ENCODE measurements at places on chromosomes 6 and 20.
A peak's percentile ranks its signal among the peaks of the same experiment; 100 is the strongest.

- H3K4me3 ChIP-seq: no peak overlapping the region
- no peaks in the 10 kb centered on the region for H3K4me1 ChIP-seq
- peak; percentile 26 for DNase-seq
- no peak overlapping the region for H3K27ac ChIP-seq
- no peaks in the 10 kb centered on the region for H3K36me3 ChIP-seq
Observed at GRCh38 chr6:85747666-85748065, 105.0 kb upstream of the SYNCRIP start.

DNA sequence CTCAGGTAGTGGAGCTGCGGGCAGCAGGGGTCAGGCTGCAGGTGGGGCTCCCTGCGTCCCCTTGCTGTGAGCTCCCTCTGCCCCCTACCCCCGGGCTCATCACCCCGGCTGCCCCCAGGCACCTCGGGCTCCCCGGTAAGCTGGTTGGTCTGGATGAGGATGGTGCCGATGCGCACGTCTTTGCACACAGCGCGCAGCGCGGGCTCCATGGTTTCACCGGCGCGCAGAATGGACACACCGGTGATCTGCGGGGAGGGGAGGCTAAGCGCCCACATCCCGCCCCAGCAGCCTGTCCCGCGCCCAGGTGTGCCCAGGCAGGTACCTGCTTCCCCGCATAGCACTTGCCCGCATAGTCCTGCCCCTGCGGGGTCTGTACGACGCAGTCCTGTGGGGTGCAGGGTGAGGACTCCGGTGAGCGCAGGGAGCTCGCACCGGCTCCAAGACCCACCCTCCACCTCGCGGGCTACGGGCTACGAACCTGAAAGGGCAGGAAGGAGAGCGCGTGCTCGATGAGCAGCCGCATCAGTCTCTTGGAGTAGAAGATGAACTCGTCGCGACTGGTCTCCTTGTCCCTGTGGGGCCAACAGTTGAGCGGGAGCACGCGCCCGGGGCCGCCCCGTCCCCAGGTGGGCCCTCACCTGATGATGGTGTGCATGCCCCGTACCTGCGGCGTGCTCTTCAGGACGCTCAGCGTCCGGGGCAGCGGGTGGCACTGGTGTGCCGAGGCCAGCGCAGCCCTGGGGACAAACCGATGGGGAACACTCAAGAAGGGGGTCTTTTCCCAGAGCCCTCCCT, 15.5 kb downstream of the UCKL1 start:
- no peak for DNase-seq
- H3K4me1 ChIP-seq: peaks cover 42% of the 10 kb centered on the region
- peak overlapping the region; percentile 80 for H3K27ac ChIP-seq
- H3K27me3 ChIP-seq: no peaks in the 10 kb centered on the region
- no peak overlapping the region for H3K4me3 ChIP-seq

- H3K4me3 ChIP-seq: no peak overlapping the region
- no peaks in the 10 kb centered on the region for H3K36me3 ChIP-seq
- H3K27ac ChIP-seq: no peak overlapping the region
Observed at GRCh38 chr6:40054602-40055001, 120.3 kb upstream of the MOCS1 start.

GRCh38 chr20:64044484-64045247, 4.8 kb downstream of the SOX18 start:
- no peak overlapping the region for H3K27ac ChIP-seq
- H3K4me1 ChIP-seq: peaks cover 41% of the 10 kb centered on the region
- no peak for DNase-seq

- H3K4me3 ChIP-seq: no peak overlapping the region
- H3K4me1 ChIP-seq: peaks cover 18% of the 10 kb centered on the region
- peaks cover 80% of the 10 kb centered on the region for H3K36me3 ChIP-seq
- H3K27me3 ChIP-seq: no peaks in the 10 kb centered on the region
- no peak overlapping the region for H3K27ac ChIP-seq
Observed at GRCh38 chr20:504632-505075, 38.9 kb downstream of the CSNK2A1 start.

DNA sequence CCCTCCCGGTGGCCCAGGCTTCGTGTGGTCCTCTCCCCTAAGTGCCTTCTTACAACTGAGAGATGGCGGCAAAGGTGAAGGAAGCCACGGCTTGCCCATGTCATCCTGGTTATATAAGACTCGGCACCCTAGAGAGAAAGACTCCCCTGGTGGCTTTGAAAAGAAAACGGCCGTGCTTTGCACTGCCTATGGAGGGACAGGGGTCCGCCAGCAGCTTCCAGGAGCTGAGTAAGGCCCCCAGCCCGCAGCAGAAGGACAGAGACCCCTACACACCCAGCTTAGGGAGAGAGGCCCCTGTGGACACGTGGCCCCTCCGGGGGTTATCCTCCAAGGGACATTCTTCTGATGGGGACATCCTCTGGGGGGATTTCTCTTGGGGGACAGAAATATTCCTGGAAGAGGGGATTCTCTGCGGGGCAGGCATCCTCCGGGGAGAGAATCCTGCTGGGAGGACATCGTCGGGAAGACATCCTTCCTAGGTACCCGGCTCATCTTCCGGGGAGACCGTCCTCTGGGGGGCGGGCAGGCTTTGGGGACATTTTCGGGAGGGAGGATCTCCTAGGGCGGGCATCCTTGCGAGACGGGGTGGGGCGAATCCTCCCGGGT, 511 bp upstream of the OGFR start:
- H3K27ac ChIP-seq: peak overlapping the region; percentile 94
- DNase-seq: no peak
- no peaks in the 10 kb centered on the region for H3K27me3 ChIP-seq
- peaks cover 41% of the 10 kb centered on the region for H3K4me1 ChIP-seq
- H3K36me3 ChIP-seq: peaks cover 31% of the 10 kb centered on the region

- H3K36me3 ChIP-seq: no peaks in the 10 kb centered on the region
- DNase-seq: no peak
- H3K4me3 ChIP-seq: no peak overlapping the region
- H3K4me1 ChIP-seq: peaks cover 10% of the 10 kb centered on the region
Observed at GRCh38 chr20:51918561-51918960, 116.2 kb upstream of the SALL4 start.

DNA sequence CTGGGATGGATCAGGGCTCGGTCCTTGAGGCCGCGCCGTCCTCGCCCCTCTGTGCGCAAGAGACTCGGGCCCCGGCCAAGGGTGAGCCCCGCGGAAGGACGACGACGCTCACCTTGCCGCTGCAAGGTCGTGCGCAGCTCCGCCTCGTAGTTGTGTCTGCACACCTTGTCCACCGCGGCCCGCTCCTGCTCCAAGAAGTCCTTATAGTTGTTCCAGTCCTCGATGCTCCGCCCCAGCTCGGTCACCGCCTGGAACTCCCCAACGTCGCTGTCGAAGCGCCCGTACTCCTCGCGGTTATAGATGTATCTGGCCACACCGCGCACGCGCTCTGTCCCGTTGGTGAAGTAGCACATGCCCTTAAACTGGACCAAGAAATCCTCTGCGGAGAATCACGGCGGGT, 1.8 kb downstream of the HLA-DQB2 start:
- no peak overlapping the region for H3K27ac ChIP-seq
- DNase-seq: no peak
- H3K4me3 ChIP-seq: no peak overlapping the region
- no peaks in the 10 kb centered on the region for H3K36me3 ChIP-seq

- DNase-seq: peak; percentile 40
- no peak overlapping the region for H3K27ac ChIP-seq
- H3K36me3 ChIP-seq: peaks cover 11% of the 10 kb centered on the region
- H3K27me3 ChIP-seq: no peaks in the 10 kb centered on the region
- H3K4me1 ChIP-seq: no peaks in the 10 kb centered on the region
Observed at GRCh38 chr6:161169696-161170095, 104.2 kb downstream of the AGPAT4 start.

DNA sequence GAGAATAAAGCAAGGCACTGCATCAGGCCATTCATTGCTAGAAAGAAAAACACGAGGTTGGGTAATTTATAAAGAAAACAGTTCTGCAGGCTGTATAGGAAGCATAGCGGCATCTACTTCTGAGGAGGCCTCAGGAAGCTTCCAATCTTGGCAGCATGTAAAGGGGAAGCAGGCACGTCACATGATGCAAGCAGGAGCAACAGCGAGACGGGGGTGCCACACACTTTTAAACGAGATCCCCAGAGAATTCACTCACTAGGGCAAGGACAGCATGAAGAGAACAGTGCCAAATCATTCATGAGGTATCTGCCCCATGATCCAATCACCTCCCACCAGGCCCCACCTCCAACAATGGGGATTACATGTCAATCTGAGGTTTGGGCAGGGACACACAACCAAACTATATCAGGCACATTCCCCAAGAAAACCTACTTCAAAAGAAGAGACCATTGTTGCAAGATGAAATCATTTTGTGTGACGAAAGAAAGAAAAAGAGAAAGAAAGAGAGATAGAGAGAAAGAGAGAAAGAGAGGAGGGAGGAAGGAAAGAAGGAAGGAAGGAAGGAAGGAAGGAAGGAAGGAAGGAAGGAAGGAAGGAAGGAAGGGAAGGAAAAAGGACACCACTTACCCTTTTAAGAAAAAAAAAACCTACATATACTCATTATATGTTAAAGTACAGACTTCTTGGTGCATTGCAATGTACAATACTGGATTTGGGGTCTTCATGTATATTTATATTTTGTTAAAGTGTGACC, 95.9 kb upstream of the PLEKHG1 start:
- H3K27me3 ChIP-seq: no peaks in the 10 kb centered on the region
- no peak for DNase-seq
- no peaks in the 10 kb centered on the region for H3K4me1 ChIP-seq
- H3K27ac ChIP-seq: no peak overlapping the region
- H3K4me3 ChIP-seq: no peak overlapping the region

GRCh38 chr6:72950114-72950860, 275.0 kb downstream of the KHDC1L start:
- H3K4me3 ChIP-seq: no peak overlapping the region
- no peaks in the 10 kb centered on the region for H3K27me3 ChIP-seq
- H3K36me3 ChIP-seq: no peaks in the 10 kb centered on the region
- peak overlapping the region; percentile 38 for H3K27ac ChIP-seq
- no peak for DNase-seq

DNA sequence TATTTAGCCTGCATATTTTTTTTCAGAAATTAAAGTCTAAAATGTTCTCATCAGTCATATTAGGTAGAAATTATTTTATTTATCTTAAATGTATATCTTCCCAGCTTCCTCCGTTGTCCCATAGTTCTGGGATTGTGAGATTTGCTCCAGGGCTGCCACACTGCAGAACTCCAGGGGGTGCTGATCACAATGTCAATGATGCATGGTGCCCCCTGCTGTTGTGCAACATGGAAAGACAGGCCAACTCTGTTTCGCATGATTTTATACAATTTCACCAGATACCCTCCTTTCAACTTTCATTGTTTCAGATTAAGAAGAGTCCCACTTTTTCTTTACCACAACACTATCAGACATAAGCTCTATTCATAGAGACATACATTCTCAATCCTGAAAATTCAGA, 35.9 kb downstream of the ID4 start:
- H3K4me3 ChIP-seq: no peak overlapping the region
- DNase-seq: no peak
- H3K36me3 ChIP-seq: no peaks in the 10 kb centered on the region
- H3K27me3 ChIP-seq: peaks cover 4% of the 10 kb centered on the region
- no peaks in the 10 kb centered on the region for H3K4me1 ChIP-seq

GRCh38 chr20:37257988-37258387, 3.6 kb downstream of the GHRH start:
- H3K27me3 ChIP-seq: no peaks in the 10 kb centered on the region
- H3K27ac ChIP-seq: no peak overlapping the region
- no peaks in the 10 kb centered on the region for H3K4me1 ChIP-seq
- H3K36me3 ChIP-seq: no peaks in the 10 kb centered on the region

DNA sequence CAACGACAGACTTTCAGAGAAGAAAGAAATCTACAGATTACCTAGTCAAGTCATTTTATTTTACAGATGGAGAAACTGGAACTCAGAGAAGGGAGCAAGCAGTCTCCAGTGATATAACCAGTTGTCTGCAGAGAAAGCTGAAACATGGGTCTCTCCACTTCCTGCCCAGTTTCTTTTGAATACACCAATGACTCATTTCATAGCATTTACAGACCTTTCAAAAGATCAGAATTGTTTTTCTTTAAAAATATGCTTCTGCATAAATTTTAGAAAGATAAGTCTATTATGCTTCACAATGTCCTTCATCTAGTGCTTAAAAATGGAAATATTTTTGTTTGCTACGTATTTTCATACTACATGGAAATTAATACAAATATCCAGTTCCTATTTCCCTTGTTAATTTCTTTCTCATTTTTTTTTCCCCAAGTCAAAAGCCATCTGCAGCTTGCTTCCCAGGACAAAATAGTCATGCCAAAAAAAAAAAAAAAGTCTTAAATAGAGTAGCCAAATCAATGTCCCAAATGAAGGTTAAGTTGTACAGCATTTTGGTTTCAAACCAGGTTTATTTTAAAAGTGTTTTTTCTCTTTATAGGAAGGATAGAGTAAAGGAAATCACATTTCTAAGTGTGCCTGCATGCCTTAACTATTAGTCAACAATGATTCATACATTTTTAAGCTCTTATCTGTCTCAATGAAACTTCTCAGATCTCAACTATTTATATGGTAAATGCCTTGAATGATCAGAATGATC, 36.9 kb downstream of the ARHGAP18 start:
- H3K4me3 ChIP-seq: no peak overlapping the region
- H3K36me3 ChIP-seq: no peaks in the 10 kb centered on the region
- H3K4me1 ChIP-seq: peaks cover 19% of the 10 kb centered on the region
- no peak for DNase-seq

DNA sequence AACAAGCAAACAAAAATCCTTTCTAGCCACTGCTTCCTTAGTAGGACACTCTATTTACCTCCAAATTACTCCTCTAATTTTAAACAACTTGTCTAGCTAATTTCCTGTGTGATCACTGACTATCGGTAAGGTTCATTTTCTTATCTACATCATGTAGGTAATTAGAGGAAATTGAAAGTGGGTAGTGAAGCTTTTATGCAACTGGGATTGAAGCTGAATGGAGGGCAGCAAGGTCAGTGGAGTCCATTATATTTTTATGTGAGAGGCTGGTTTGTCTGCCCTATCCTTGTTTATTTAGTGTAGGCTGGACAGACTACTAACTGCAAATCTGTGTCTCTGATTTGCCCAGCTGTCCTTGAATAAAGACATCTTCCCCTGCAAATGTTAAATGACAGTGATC, 88.5 kb upstream of the SIM1 start:
- no peak overlapping the region for H3K27ac ChIP-seq
- H3K4me3 ChIP-seq: no peak overlapping the region
- no peaks in the 10 kb centered on the region for H3K36me3 ChIP-seq
- no peaks in the 10 kb centered on the region for H3K27me3 ChIP-seq

DNA sequence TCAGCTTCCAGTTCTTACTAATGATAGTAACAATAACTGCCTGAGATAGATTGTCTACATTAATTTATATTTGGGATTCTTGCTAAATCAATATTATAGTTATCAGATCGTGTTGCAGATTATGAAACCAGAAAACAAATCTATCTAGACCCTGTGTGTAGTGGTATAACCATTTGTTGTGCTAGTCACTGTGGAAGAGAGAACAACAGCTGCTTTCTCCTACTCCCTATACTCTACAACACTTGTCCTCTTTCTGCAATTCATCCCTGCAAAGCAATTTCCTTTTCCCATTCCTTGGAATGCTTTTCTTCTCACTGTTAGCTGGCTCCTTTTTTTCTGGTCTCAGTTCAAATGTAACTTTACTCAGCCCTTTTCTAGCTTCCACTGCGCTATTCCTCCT, 8.3 kb downstream of the COX7A2 start:
- no peak overlapping the region for H3K27ac ChIP-seq
- peaks cover 43% of the 10 kb centered on the region for H3K36me3 ChIP-seq
- no peak overlapping the region for H3K4me3 ChIP-seq
- no peaks in the 10 kb centered on the region for H3K4me1 ChIP-seq
